ENCODE measurements at places on chromosomes 7 and 10.

GRCh38 chr10:13231808-13232207 lies 2.4 kb downstream of the UCMA start:
- no peak for DNase-seq

GRCh38 chr7:155488483-155489127 lies 30.7 kb downstream of the EN2 start:
- DNase-seq = no peak

DNA sequence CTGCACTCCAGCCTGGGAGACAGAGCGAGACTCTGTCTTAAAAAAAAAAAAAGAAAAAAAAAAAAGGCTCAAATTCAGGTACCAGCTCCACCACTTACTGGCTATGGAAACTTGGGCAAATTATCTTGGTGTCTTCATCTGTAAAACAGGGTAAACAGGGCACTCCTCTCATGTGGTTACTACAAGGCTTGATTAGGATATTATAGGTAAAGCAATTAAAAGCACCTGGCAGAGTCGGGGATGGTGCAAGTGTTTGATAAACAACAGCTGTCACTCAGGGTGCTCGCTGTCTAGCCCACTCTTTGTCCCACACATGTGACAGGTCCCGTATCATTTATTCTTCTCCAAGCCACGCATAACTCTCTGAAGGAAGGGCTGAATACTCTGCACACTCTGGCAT lies 96.9 kb downstream of the SORBS1 start:
- DNase-seq = peak; percentile 57

DNA sequence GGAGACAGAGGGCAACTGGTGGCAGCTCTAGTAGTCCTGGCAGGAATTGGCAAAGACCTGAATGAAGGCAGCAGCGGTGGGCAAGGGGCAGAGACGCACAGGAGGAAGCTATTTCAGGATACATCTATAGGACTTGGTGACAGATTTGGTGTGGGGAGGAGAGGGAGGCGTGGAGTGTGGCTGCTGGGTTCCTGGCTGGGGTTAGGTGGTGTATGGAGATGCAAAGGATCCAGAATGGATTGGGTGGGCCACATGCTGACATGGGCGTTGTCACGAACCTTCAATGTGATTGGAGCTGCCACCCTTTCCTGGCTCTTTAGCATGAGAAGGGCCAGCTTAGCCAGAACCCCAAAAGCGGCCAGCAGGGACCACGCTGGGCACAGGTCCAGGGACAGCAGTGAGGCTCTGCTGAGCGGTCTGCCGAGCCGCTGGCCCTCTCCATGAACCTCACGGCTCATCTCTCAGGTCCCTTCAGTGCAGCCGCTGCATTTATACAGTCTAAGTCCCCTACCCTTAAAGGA lies 10.2 kb upstream of the ADCY1 start:
- DNase-seq = no peak

DNA sequence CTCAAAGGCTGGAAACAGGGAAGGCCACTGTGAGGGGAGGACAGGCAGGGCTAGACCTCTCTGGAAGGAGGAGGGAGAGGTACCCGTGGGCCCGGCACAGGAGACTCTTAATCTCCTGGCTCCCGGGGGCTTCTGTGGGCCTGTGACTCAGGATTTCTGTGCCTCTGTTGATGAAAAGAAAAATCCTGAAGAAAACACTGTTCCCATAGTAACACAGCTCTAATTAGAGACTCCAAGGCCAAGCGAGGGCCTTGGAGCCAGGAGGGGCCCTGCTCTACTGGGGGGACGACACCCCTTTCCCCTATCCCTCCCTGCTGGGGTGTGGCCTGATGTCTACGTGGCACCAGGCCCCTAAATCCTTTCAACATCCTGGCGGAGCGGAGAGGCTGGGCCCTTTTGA lies 174.1 kb upstream of the TNRC18 start:
- no peak for DNase-seq

DNA sequence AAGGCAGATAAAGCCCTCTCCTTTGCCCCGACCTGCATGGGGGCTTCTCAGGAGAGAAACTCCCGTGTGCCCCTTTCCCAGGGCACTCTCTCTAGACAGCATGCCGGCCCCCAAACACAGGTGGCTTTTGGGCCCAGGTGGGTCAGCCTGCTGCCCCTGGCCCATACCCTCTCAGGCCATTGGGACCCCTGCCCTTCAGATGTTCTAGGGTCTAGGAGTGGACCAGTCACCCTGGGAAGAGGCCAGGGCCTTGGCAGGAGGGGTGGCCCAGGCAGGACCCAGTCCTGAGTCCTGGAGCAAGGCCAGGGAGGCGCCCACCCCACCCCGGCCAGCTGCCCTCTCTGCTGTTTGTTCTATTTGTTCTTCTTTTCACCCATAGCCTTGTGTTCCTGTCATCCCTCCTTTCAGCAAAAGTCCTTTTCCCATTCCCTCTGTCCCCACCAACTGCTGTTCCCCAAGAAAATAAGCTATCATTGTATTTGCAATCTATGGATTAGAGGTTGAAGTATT lies 9.3 kb upstream of the SEC24C start:
- no peak for DNase-seq
